Esophagus squamous epithelium (tissue), 5 donors: ENCODE measurements at places on chromosomes 5 and 9.

DNA sequence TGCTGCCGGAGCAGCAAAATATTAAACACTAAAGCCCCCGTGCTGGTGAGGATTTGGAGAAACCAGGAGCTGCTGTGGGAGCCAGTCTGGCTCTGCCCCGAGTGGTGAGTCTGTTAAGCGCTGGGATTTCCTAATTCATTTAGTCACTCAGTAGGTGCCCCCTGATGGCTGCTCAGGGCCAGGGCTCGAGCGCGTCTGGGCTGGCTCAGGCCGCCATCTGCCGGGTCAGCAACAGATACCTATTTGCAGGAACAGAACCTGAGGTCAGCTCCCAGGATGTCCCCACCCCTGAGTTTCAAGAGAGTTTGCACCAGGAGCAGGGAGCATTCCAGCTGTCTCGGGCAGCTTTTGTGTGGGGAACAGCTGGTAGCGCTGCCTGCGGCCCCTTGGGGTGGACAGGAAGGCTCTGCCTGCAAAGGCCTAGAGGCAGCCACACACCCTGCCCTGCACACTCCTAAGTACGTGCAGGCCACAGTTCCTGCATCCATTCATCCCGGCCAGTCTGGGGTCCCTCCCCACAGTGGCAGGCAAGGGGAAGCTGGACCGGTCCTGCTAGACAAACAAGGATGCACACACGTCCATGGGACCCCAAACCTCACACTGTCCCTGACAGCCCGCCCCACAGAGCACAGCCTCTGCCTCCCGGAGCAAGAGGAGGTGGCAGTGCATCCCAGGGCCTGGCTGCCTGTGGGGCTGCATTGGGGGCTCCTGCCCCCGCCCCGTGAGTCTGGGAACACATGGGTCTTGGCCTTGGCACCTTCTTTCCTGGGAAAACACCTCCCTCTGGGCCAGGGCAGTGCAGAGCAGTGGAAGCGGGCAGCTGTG lies 83.7 kb downstream of the ADAMTS2 start:
- DNase-seq: no peak

DNA sequence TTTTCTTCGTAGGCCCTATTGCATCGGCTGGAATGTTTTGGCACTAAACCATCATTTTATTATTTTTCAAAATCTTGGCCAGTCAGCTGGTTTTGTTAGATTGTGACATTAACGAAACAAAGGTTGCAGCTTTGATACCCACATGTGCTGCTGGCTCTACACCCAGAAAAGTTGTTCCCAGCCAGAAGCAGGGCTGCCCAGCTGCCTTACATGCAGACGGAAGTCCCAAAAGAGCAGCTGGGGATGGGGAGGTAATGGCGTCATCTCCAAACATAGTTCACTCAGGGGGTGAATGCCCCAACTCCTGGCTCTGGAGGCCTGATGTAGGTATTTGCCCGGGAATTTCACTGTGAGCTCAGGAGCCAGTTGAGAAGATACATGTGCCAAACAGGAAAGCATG lies 23.3 kb downstream of the TMEM171 start:
- no peak for DNase-seq

GRCh38 chr9:4615251-4615650 lies 46.8 kb upstream of the PLPP6 start:
- no peak for DNase-seq

- no peak for DNase-seq
These were observed 21.1 kb downstream of the FAM219A start for GRCh38 chr9:34437006-34437925.

GRCh38 chr9:92438900-92439526 lies 14.7 kb upstream of the OMD start:
- no peak for DNase-seq

DNA sequence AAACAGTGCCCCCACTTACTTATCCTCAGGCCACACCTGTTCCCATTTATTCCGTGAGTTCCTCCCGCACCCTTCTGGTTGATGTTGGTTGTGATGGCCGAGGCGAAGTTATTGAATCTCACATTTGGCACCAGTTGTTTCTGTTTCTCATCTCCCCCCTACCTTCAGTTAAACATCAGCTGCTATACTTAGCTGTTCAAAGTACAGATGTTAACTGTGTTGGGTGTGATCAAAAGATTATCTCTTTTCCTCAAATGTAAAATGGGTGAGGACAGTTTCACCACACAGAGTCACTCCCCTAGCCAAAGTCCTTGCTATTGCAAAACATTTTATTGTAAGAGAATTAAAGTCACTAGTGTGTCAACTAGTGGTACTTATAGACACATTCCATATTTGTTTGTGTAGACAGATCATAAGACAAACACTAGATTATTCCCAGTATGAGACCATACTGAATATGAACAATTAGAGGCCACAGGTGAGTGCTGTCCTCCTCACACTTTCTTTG lies 43.2 kb upstream of the PRSS3 start:
- DNase-seq: no peak

DNA sequence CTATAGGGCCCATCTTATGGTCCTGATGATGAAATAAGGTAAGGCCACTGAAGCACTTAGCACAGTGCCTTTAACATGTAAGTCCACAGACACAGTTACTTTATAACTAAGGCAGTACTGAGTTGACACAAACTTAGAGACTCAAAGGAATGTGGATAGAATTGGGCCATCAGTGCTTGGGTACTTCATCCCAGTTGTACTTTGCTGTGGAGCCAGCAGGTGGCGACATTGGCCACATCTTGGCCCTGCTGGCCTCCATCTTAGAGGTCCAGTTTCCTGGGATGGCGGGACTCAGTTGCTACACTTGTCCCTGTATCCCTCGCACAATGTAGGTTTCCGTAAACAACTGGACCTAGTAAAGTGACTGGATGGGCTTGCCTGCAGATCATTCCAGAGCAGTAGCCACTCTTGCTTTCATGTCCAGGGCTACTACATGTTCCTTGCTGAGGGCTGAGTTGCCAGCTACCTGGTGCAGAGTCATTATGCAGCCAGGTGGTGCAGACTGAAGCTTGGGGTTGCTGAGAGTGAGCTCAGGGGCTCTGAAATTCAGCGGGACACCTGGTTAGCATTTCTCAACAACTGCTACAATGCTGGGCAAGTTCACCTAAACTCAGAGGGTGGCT lies 10.6 kb downstream of the MTAP start:
- DNase-seq: no peak

- no peak for DNase-seq
These were observed 214.4 kb upstream of the ELL2 start for GRCh38 chr5:96176022-96176421.

DNA sequence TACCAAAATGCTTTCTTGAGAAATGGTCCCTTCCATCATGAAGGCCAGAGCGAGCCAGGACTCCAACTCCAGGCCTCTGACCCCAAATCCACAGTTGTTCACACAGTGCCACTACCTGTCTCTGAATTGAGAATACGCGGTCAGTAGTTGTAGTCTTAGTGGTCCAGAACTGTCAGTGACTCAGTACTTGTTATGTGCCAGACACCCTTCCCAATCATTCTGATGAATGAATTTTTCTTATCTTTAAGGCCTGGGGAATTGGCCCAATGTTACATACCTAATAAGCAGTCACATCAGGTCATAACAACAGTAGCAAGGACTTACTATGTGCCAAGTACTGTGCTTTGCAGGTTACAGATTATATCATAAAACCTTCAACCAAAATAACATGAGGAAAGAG lies 72.7 kb upstream of the RARS1 start:
- DNase-seq: no peak
